ENCODE measurements at places on chromosomes 4 and X.

DNA sequence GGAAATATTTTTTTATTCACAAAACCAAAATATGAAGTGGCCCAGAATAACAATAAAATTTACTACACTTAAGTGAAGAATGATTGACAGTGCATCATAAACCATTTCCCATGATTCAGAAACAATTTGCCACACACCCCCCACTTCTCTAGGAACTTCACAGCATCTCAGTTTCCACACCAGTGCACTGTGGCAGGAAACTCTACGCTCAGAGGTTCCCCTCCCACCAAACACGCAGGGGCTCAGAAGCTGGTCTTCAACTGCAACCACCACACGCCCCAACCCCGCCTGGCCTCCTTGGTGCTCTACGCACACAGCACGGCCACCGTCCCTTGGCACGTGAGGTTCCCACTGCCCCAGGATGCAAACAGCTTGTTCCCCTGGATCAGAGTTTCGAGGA lies 63.7 kb downstream of the ZFYVE28 start:
- DNase-seq: peak; percentile 46

DNA sequence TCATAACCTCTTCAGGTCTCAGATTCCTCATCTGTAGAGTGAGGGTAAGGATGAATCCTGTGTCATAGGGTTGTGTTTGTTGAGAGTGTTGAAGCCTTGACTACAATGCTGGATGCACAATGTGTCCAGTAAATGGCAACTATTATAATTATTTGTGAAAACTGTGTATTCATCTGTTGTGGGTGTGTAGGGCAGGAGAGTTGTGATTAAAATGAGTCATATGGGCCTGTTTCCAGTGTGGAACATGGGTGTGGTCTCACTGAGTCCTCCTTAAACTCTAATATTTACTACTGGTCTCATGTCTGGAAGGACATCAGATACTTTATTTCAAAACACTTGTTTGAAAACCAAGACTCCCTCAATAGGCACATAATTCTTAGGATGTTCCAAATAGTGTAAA lies 208.5 kb upstream of the CASK start:
- no peak for DNase-seq

DNA sequence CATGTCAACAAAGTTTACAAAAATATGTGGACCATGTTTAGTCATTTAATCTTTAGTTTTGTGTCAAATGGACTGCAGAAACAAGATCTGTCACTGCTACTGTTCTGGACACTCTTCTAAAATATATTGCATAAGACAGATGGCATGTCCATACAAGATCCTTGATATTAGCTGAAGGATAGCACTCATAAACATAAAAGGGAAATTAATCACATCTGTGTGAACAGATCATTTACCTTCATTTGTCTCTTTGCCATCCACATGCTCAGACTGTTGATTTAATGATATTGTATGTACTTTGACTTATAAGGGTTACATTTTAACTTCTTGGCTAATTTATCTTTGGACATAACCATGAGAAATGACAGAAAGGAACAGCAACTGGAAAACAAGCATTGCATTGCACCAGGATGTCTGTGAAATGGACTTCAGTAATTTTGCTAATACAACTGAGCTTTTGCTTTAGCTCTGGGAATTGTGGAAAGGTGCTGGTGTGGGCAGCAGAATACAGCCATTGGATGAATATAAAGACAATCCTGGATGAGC lies at the start of gene UGT2B7:
UGT2B7 (plus strand) TSS at position 364 of the 546 bp plus-strand sequence; CDS start at position 411, 47 bp downstream.
- DNase-seq: no peak

- no peak for DNase-seq
Measured at GRCh38 chrX:15594371-15594770, 6.4 kb downstream of the ACE2 start.

- no peak for DNase-seq
Measured at GRCh38 chr4:99078336-99078735, 10.3 kb downstream of the ADH5 start.

GRCh38 chr4:41406113-41406516 lies 131.8 kb upstream of the LIMCH1 start:
- DNase-seq: no peak

DNA sequence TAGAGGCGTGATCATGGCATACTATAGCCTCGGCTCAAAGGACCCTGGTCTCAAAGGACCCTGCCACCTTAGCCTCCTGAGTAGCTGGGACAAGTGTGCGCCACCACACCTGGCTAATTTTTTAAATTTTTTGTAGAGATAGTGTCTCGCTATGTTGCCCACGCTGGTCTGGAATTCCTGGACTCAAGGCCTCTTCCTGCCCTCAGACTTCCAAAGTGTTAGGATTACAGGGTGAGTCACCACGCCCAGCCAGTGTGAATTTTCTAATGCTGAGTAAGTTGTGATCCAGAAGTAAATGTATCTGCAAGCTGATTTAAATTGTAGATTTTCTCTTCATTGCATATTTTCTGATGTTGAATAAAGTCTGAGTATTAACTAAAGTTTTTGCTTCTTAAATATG lies 2.6 kb upstream of the ZNF674 start:
- no peak for DNase-seq

GRCh38 chr4:144709793-144710525 lies 64.0 kb downstream of the HHIP start:
- no peak for DNase-seq
